ENCODE measurements at places on chromosomes 12 and 14.

DNA sequence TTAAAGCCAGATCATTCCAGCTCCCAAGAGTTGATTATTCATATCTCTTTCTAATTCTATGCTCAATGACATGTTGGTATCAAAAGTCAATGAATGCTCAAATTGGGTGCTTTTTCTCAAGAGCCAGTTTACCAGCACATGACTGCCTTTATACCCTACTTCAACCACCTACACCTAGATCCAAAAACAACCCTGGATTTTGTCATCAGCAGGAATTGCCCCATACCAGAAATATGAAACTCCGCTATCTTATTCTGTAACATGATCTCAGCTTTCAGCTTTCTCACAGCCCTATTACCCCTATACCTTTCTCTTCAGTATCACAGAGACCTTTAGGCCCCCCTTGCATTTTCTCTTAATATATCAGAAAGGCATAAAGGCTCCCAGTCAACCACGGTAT lies 32.3 kb upstream of the ESR2 start:
- DNase-seq, result no peak

DNA sequence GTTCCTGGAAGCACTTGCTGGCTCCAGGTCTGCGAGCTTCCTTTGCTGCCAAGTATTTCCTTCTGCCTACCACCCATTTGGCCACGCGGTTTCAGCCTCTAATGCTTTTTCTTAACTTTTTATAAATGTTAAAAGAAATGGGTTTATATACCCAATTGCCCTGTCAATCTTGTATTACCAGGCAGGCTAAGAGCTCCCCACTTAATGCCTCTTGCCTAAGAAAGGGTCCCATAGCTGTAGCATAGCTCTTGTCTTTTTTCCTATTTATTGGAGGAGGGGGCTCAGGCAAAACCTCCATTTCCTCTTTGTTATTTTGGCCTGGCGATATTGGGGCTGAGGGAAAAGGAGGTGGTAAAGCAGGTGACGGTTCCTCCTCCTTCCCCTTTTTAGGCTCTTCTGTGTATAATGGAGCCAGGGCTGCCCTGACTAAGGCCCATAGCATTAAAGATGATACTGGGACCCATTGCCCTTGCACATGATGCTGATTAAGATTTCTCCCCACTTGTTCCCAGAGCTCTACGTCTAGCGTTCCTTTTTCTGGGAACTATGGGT lies 21.6 kb upstream of the BLTP3B start:
- no peak for DNase-seq

GRCh38 chr12:89671469-89671868 lies 37.2 kb downstream of the ATP2B1 start:
- no peak for DNase-seq

GRCh38 chr14:105774001-105774400 lies 247.6 kb downstream of the TMEM121 start:
- no peak for DNase-seq

DNA sequence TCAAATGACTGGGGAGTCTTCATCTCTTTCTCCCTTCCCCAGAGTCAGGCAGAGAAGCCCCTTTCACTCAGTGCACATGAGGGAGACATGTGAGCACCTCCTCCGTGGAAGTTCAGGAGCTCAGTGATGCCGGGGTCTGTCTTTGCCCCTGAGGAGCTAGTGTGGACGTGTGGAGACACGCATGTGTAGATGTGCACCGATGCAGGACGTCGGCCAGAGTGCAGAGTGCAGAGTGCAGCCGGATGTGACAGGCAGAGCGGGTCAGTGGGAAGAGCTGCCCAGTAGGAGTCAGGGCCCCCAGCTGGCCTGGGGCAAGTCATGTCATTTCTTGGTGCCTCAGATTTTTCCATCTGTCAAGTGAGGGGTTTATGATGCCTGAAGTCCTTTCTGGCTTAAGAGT lies 20.7 kb downstream of the TSPAN9 start:
- no peak for DNase-seq

- no peak for DNase-seq
These were observed 217.6 kb downstream of the ANO6 start for GRCh38 chr12:45433441-45433868.

- DNase-seq, result no peak
These were observed 9.8 kb upstream of the SSTR1 start for GRCh38 chr14:38197784-38198335.
